ENCODE measurements at places on chromosomes 5 and 9.

- DNase-seq, result no peak
Observed at GRCh38 chr9:136863623-136864273, 2.4 kb downstream of the EDF1 start.

- DNase-seq, result no peak
Observed at GRCh38 chr5:83099001-83099400, 21.7 kb downstream of the XRCC4 start.

DNA sequence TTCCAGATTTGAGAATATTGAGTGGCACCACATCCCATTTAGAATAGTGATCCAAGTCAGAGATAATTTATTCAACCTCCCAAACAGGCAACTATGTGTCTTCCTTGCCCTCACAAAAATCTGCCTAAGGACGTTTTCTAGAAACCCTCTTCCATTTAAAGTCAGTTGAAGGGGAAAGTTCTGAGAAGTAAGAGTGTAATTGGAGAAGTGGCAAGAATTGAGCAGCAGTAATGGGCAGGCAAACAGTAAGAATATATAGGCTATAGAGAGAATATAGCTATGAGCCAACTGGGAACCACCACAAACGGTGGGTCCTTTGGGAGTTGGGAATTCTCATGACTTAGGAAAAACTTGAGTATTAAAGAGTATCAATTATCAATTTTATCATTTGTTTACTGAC is 31.1 kb upstream of the CETN3 start:
- no peak for DNase-seq

DNA sequence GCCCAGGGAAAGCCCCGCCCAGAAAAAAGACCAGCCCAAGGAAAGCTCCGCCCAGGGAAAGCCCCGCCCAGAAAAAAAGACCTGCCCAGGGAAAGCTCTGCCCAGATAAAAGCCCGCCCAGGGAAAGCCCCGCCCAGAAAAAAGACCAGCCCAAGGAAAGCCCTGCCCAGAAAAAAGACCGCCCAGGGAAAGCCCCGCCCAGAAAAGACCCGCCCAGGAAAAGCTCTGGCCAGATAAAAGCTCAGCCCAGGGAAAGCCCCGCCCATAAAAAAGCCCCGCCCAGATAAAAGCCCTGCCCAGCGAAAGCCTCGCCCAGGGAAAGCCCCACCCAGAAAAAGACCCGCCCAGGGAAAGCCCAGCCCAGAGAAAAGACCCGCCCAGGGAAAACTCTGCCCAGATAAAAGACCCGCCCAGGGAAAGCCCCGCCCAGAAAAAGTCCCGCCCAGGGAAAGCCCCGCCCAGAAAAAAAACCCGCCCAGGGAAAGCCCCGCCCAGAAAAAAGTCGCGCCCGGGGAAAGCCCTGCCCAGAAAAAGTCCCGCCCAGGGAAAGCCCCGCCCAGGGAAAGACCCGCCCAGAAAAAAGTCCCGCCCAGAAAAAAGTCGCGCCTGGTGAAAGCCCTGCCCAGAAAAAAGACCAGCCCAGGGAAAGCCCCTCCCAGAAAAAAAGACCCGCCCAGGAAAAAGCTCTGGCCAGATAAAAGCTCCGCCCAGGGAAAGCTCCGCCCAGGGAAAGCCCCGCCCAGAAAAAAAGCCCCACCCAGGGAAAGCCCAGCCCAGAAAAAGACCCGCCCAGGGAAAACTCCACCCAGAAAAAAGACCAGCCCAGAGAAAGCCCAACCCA is 11.9 kb downstream of the GRIN1 start:
- DNase-seq, result peak; percentile 59

- DNase-seq, result no peak
Observed at GRCh38 chr5:78552729-78553342, 95.7 kb downstream of the LHFPL2 start.

DNA sequence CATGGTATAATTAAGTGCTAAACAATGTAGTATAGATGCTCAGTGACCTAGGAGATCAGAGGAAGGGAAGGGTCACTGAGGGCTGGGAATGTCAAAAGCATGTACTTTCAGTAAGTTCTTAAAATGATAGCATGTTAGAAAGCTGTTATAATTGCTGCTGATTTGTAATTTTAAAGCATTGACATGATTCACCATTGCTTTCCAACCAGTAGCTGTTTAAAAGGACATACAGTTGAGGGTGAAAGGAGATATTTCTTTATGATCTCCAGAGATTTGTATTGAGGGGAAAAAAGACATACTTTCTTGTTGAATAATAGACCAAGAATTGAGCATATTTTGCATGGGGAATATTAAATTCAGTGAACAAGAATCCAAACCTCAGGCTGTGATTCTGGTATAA is 1.2 kb upstream of the SLC1A3 start:
- DNase-seq, result no peak

DNA sequence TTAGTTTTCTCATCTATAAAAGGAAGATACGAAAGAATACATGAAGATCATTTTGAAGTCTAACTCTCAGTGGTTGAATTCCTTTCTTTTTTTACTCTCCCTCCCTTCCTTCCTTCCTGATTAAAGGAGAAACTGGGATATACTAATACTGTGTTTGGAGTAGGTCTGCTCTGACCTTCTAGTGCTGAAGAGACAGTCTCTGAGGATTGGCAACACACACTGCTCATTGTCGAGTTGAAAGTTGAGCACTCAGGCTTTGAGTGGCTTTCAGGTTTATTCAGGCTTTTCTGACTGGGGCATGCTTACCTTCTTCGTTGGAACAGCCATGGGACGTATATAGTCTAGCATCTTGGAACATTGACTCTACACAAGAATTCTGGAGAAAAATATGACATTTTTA is 86.9 kb upstream of the RPS23 start:
- no peak for DNase-seq

DNA sequence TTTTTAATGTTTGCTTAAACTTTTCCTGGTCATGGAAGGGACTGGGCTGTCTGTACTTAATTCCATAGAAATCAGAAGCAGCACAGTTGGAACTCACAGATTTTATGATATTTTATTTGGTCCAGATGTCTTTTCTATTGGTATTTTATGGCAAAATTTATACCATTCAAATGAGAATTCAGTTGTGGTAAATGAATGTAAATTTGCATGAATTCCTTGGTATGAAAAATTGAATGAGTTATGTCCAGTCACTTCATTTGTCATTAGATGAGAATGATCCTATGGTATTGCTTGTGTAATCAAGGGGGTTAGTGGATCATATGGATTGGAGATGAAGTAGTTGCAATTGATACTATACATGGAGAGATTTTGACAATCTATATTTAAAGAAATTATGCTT is 188.0 kb downstream of the KDM4C start:
- DNase-seq, result no peak
